Activated CD4-positive, CD25-positive, alpha-beta regulatory T cell (primary cell): ENCODE measurements at places on chromosomes 11 and 22.

GRCh38 chr11:13023423-13023822 is 14.3 kb downstream of the RASSF10 start:
- DNase-seq: no peak

- no peak for DNase-seq
Measured at GRCh38 chr22:29642694-29643093, 39.3 kb downstream of the NF2 start.

DNA sequence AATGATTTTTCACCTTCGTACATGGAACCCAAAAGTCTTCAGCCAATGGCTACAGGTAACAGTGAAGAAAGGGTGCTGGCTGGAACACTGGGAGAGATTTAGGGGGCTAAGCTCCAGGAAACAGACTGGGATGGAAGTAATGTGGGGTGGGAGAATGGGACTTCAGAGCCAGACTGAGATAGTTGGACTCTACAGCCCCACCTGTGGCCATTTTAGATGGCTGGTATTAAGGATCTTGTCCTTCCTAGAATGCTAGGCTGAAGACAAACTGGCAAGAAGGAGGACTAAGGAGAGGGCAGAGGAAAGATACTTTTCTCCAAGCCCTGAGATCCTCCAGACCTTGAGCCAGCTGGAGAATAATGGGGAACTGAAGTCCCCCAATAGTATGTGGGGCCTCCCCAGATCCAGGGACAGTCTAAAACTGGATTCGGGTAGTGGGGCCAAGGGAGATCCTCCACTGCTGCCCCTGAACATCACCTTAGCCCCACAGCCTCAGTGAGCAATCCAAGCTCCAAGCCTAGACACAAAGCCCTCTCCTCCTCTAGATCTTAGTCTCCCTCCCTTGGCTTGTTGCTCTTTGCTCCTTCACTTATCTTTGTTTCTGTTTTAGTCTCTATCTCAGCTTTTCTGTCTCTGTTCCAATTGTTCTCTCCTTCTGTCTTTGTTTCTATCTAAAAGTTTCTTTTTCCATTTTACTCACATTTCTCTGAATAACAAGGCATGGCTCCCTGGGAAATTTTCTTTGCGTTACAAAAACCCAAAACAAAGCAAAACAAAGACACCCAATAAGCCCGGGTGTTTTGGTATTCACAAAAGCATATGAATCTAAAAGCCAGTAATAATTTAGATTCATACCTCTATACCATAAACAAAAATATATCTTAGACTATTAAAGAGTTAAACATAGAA is 16.2 kb upstream of the RRAS2 start:
- DNase-seq: no peak

DNA sequence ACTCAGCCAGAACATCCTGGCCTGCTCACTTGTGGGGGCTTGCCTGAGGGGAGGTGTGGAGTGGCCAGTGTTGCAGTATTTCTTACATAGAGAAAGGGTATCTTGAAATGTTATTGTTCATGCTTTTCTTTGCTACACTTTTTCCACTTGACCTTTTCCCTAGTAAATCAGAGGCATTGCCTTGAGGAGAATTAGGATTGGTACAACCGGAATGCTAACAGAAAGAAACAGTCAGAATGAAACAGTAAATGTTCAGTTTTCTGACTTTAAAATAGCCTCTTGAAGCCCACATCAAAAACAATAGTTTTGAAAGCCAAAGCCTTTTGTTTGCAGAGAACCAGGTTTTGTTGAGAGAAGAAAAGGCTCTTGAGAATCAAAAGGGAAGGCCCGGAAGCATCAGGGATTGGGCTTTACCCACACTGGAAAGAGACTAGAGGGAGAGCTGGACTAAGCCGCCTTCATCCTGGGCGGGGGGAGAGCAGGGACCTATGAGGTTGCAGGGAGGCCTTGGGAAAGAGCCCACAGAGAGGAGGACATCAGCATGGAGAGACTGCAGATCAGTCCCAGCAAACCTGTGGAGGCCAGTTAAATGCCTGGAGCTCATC is 12.4 kb downstream of the ADM start:
- no peak for DNase-seq

- no peak for DNase-seq
Measured at GRCh38 chr22:33112580-33112979, 54.4 kb upstream of the SYN3 start.

- no peak for DNase-seq
Measured at GRCh38 chr11:42631220-42631843, 680.5 kb upstream of the API5 start.

DNA sequence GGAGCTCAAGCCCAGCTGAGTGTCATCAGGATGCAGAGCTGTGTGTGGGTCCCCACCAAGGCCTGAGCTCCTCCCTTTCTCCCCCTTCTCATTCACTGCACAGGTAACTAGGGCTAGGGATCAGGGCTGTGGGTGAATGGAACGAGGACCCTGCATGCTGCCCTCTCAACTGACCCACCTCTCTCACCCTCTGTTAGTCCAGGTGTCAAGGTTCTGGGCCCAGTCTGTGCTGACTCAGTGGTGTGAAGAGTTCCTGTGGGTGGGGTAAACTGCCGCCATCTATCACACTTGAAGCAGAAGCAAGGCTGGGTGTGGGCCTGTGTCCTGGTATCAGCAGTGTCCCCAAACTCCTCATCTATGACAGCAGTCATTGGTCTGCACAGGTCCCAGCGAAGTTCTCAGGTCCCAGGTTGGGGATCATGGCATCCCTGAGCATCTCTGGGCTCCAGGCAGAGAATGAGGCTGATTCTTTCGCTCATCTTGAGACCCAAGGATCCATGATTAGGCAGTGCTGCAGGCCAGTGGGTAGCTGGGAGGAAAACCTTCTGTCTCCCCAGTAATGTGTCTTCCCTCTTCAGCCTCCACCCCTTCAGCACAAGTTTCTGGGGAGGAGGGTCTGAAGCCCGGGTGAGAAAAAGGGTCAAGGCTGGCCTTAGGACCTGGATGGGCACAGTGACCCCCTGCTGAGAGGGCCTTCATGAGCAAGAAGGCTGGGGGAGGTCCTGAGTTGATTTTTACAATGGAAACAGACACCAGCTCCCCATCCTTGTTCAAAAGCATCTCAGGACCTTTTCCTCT is 109.8 kb downstream of the ZNF280B start:
- DNase-seq: no peak
